ENCODE measurements at places on chromosomes 4 and X.

- DNase-seq = no peak
Measured at GRCh38 chrX:9534686-9535085, 69.8 kb downstream of the TBL1X start.

GRCh38 chrX:130626521-130626920, 224.7 kb downstream of the RBMX2 start:
- DNase-seq = no peak

DNA sequence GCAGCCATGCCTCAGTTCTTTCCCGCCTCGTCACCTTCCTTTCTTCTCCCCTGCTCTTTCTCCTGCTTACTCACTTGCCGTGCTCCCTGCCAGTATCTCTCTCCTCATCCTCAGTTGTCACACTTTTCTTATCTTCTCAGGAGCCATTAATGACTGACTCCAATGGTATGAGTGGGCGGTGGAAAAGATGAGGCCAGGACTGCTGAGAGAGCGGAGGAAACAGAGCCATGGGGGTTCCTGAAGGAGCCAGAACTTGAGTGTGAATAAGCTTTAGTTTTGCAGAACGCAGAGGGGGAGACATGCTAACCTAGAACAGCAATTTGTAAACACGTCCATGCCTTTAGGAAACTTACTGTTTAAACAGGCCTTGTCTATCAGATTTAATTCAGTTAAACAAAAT, 126.5 kb downstream of the CHIC2 start:
- DNase-seq = no peak

GRCh38 chrX:34848281-34848680, 94.3 kb upstream of the FAM47B start:
- DNase-seq = no peak

GRCh38 chrX:109481986-109482385, at the start of gene GUCY2F:
GUCY2F (minus strand) TSS chrX:109482086; CDS start chrX:109475936, 6,150 bp downstream.
- DNase-seq = no peak

- DNase-seq = no peak
Measured at GRCh38 chr4:154743683-154744340, at the start of gene LRAT. LRAT (plus strand) TSS chr4:154744000; CDS start chr4:154744327, 327 bp downstream.

All from nucleus accumbens (tissue), 56 donors.